ENCODE measurements at places on chromosomes 3 and 15.

GRCh38 chr3:19877656-19878055, 56.4 kb downstream of the EFHB start:
- DNase-seq: no peak

- DNase-seq: no peak
These were observed 131.1 kb upstream of the PHLDB2 start for GRCh38 chr3:111727843-111728565.

DNA sequence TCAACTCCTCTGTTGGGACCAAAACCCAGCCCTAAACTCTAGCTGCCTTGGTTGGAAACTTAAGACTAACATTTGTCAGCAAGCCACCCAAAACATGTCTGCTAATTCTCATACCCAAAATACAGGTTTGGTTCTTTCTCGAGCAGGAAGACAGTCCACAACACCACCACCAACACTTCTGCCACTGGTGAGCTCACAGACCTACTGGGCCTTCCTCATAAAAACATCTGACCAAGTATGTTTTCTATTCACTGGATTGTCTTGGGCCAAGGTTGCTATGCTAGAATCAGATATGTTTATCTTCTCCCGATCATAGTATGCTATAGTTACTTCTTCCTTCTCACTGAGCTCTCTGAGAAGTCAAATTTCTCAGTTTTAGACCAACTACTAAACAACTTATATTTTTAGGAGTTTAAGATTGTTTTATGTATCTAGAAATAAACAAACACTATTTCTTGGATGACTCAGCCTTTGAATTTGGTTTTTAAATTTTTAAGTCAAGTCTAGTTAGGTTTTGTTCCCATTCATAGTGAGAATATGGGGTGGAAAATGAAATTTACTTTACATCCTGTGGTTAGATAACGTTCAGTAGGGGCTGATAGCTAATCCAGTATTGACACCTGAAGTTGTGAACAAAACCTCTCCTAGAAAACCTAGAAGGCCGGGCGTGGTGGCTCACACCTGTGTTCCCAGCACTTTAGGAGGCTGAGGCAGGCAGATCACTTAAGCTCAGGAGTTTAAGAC, 360.5 kb downstream of the RSL24D1 start:
- DNase-seq: no peak

- DNase-seq: no peak
These were observed 47.0 kb downstream of the BOC start for GRCh38 chr3:113258361-113258760.

DNA sequence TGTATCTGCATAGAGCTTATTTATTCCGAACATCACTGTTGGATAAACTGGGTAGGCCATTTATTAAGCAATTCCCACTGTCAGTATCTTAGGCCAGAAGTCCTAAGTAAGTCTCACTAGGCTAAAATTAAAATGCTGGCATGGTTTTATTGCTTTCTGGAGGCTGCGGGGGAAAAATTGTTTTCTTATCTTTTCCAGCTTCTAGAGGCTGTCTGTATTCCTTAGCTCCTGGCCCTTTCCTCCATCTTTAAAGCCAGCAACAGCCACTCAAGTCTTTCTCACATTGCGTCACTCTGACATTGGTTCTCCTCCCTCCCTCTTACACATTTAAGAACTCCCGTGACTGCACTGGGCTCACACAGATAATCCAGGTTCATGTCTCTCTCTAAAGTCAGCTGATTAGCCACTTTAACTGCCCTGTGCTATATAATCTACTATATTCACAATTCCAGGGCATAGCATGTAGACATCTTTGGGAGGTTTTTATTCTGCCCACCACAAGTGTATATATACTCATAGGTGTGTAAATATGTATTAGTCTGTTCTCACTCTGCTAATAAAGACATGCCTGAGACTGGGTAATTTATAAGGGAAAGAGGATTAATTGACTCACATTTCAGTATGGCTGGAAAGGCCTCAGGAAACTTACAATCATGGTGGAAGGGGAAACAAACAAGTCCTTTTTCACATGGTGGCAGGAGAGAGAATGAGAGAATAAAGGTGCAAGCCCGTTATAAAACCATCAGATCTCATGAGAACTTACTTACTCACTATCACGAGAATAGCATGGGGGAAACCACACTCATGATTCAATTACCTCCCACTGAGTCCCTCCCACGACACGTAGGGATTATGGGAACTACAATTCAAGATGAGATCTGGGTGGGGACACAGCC, 113.5 kb upstream of the SLC7A14 start:
- no peak for DNase-seq

- DNase-seq: no peak
These were observed 19.5 kb downstream of the AMOTL2 start for GRCh38 chr3:134354612-134355251.

- no peak for DNase-seq
These were observed 61.0 kb downstream of the LRIG1 start for GRCh38 chr3:66439666-66440344.

DNA sequence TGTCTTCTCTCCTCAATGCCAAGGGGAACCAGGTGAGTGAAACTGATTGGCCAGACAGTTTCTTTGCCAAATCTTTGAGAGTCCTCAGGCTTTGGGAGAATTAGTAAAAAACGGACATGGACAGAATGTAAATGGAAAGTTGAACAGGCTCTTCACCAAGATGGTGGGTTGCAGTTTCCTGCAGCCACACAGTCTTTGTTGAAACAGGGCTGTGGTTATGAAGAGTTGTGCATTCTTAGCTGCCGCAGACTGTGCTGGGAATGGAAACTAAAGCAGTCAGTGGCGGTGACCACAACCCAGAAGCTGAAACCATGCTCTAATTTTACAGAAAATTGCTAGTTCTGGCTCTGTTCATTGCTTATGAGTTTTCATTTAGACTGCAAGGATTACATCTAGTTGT, 42.1 kb upstream of the TASOR start:
- DNase-seq: peak; percentile 17

- DNase-seq: no peak
These were observed 111.1 kb downstream of the MAGI1 start for GRCh38 chr3:65927576-65927975.

- DNase-seq: no peak
These were observed 304.2 kb upstream of the CTNNB1 start for GRCh38 chr3:40895109-40895508.

- no peak for DNase-seq
These were observed 110.4 kb downstream of the CBLB start for GRCh38 chr3:105758451-105758850.

GRCh38 chr15:78093242-78094020, 1.1 kb downstream of the SH2D7 start:
- DNase-seq: no peak

DNA sequence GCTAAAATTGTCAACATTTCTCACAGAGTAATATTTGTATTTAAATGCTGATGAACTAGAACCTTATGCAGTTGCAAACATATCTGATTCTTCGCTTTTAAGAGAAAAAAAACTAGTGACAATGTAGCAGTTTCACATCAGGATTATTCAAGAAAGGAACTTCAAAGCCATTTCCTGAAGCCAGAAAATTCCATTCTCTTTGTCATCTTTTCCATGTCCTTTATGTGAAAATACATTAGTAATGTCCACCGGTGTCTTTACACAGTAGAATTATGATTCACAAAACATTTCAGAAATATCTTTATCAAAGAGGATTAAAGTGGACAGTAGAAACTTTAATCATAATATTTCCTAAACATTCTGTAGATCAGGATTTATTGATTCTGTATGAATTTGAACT, 12.7 kb upstream of the LXN start:
- no peak for DNase-seq

DNA sequence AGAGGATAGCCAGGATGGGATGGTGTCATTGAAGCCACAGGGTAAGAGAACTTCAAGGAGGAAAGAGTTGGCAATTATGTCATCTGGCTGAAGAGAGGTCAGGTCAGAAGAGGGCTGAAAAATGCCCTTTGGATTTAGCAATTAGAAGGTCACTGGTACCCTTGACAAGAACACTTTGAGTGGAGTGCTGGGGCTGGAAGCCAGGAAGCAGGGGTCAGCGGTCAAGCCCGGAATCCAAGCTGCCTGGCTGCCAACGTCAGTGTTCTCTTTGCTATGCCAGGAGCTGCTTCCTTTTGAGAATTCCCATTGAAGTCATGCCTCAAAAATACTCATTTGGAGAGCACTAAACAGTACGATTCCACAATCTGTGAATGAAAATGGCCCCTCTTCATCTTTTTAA, 386.5 kb downstream of the SHQ1 start:
- no peak for DNase-seq

GRCh38 chr3:48662753-48663488, at the start of gene CELSR3:
Gene CELSR3 (minus strand): TSS chr3:48662886. CDS start chr3:48662634, 252 bp downstream.
- DNase-seq: peak; percentile 48

DNA sequence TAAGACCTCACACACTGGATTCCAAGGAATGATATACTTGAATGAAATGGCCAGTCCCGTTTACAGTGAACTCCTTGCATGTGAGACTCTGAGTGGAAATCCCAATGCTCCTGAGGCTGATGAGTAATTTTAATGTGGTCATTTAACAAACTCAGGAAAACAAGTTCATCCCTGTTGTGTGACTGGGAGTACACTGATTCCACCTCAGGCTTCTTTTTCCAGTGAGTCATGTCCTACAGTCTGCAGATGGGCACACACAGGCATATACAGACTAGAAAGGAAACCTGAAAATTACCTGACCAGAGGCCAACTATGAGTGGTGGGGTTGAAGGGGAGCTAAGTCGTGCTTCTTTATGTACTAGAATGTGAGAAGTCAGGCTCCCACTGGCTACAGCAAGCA, 5.8 kb downstream of the SQOR start:
- DNase-seq: no peak

DNA sequence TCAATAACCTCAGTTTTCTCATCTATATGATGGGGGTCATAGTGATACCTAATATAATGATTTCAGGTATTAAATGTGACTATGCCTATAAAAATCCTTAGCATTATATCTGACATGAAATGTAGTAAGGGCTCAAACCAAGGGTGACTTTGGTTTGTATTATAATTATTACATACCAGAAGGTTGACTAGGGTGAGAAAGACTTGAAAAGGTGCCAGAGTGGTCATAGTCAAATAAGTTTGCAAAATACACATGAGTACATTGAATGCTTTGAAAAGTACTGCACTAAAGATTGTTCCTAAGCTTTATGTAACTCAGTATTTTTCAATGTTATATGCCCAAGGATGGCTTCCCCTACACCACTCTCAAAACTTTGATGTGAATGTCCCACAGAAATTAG, 297.2 kb downstream of the ARPP21 start:
- DNase-seq: no peak
